Bone marrow (tissue), 2 donors: ENCODE measurements at places on chromosomes 6 and 20.

- DNase-seq: no peak
Observed at GRCh38 chr6:38877721-38878120, 162.6 kb downstream of the DNAH8 start.

DNA sequence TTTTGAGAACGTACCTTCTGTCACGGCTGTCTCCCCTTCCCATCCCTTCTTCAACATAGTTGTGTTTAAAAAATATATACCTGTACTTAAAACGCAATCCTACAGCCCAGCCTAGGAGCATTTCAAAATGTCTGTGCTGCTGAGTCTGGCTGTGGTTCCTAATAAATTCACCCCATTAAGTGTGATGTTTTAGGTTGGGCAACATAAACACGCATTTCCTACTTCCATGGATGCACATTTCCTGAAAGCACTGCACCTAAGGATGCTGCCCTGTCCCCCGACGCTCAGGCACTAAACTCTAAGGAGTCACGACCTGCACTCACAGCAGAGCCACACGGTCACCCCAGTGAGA lies 1.2 kb downstream of the REV3L start:
- no peak for DNase-seq

DNA sequence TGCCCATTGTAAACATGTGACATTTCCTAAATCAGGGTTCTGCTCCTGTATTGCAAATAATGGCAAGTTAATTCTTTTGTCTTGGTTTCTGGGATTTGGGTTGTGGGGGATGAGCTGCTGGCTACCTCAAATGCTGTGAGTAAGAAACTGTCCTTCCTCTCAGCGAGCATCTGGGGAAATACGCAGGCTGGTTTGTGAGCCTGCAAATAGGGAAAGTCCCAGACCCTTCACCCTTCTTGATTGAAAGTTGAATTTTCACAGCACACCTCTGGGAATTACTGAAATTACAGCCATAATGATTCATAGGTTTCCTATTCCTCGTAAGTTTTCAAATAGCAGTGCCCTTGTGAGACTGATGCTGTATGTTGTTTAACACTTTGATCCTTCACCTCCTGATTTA lies 138.1 kb downstream of the TBXT start:
- no peak for DNase-seq

DNA sequence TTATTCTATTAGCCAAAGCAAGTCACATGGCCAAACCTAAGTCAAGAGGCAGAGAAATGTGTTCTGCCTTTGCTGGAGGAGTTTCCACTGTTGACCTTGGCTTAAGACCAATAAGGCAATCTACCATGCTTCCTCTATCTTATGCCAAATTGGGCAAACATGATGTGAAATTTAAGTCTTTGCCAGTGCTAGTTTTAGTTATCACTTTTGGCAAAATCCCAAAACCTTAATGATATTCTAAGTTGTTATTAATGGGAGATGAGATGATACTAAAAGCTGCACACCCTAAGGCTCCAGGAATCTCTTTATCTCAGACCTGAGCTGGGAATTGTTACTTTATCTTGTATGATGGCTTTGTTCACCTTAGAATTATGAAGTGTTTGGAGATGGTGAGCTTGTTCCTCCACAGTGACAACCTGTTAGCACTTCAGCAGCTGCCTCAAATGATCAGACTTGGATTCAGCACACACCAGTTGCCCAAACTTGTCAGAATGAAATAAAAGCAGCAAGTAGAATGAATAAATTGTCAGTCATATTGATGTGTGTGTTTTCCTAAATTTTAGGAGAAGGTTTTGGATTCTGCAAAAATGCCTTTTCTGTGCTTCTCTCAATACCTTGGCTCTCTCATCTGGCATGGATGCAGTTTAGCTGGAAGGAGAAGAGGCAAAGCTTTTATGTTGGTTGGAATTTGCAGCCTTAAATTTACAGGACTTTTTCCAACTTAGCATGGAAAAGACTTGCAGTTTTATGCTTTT lies 49.3 kb downstream of the RIN2 start:
- no peak for DNase-seq

DNA sequence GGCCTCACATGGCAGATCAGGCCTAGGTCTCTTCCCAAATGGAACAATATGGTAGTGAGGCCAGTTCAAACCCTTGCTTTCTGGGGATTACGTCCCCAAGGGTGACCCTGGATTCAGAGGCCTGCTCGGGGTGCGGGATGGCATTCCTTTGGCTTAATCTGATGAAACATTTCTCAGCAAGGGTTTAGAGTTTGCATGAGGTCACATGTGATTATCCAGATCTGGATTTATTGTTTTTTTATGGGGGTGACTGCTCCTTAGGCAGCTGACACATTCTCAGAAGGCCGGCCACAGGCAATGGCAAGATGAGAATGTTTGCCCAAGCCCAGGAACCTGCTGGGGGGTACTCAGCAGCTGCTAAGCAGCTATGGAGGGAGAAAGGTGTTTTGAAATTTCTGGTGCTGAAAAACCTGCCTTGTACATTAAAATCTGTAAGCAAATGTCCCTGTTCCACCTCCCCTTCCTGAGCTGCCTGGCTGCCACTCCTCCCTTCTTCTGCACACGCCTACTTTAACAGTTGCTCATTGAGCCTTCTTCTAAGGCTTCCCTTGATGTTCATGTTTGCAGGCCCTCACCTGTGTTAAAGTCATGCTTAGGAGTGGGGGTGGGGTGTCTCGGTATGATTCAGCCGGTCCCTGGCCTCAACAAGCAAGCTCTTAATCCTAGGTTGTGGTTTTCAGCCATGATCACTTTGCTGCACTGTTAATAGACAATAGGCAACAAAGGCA lies 37.9 kb upstream of the FUCA2 start:
- DNase-seq: no peak
